Activated CD4-positive, alpha-beta T cell treated with anti-CD3 and anti-CD28 coated beads, Interleukin-2, amount 50 U/mL, for 1 hour (primary cell): ENCODE measurements at places on chromosomes 3 and 15.

GRCh38 chr15:80804970-80805495 lies 25.9 kb downstream of the CEMIP start:
- no peak for DNase-seq

- no peak for DNase-seq
These were observed 31.1 kb upstream of the NEO1 start for GRCh38 chr15:73021139-73021621.

GRCh38 chr3:164460851-164461250 lies 617.4 kb downstream of the SI start:
- no peak for DNase-seq

DNA sequence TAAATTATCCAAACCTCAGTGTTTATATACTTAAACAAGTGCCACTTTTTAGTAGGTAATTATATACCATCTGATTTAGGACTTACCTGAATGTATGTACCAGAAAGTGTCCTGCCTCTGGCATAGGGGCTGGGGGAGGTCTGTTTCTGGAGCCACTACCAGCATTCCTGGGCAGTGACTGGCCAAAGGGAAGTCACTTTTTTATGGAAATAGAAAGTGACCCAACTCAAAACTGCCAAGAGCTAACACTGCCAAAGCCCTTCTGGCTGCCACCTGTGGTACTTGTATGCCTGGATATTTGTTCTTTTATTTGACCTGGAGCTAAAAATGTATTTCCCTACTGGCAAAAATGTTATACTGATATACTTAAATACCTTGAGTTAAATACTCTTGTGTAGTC lies 42.7 kb downstream of the ESYT3 start:
- no peak for DNase-seq

- DNase-seq: no peak
These were observed 69.4 kb downstream of the OSBPL10 start for GRCh38 chr3:31911643-31912042.

GRCh38 chr3:71048948-71049347 lies 534.6 kb downstream of the FOXP1 start:
- no peak for DNase-seq

DNA sequence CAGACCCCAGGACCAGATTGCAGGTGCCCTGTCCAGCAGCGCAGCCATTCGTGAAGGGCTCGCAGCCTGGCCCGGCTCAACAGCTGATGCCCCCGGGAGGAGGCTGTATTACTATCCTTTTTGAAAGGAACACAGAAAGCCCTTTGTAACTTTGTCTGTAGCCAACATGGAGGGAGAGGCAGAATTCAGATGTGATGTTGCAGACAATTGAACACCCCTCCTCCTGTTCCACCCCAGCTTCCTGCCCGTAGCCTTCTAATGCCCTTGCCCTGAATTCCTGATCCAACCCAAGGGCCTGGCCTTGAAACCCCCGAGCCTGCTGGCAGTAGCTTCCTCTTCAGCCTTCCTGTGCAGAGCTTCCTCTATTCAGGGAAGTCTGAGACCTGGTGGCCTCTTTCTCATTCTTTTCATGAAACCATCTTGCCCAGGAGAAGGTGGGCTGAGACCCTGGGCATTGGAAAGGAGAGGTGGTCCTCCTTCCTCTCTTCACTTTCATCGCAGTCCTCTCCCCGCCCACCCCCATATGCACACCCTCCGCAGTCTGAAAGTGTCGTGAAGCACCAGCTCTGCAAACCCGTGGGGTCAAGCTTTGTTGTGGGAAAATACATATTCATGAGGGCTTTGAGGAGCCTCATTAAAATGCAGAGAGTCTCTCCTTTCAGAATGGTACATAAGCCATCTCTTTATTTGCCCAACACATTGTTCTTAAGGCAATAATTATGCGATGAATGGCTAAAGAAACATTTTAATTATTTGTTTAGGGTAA lies 109.2 kb downstream of the APBA2 start:
- DNase-seq: no peak

DNA sequence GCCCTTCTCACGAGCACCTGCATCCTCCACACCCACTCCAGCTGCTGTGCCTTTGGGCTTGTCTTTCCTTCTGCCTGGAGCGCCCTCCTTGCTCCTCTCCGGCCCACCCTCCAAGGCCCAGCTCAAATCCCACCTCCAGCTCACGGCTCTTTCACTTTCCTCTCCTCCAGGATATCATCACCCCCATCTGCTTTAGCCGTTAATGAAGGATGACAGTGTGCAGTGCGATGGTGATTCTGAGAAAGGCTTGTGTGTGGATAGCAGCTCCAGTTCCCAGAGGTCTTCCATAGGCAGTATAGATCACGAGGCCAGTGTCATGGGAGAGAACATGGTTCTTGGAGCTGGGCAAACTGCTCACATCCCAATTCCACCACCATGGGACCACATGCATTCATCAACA lies 237.4 kb downstream of the TLE3 start:
- DNase-seq: no peak

GRCh38 chr3:144822671-144823070 lies 851.0 kb downstream of the DIPK2A start:
- DNase-seq: no peak

GRCh38 chr3:141063831-141064230 lies 12.7 kb downstream of the SPSB4 start:
- no peak for DNase-seq
